Stimulated activated CD4-positive, alpha-beta T cell treated with anti-CD3 and anti-CD28 coated beads, TNF-alpha, amount 100 ng/mL, for 48 hours (primary cell): ENCODE measurements at places on chromosomes 4 and X.

DNA sequence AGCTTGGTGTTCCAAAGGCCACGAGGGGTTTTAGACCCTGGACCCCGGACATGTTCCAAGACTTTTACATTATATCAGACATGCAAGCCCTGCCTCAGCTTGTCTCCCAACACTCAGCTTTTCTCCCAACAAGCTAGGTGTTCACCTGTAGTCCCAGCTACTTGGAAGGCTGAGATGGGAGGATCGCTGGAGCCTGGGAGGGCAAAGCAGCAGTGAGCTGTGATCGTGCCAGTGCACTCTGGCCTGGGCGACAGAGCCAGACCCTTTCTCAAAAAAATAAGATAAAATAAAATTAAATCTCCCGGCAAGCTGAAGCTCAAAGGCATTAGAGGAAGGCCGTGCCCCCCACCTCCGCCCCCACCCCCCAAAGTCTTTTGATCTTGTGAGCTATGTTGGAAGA is 13.7 kb downstream of the CTAG1A start:
- no peak for DNase-seq

DNA sequence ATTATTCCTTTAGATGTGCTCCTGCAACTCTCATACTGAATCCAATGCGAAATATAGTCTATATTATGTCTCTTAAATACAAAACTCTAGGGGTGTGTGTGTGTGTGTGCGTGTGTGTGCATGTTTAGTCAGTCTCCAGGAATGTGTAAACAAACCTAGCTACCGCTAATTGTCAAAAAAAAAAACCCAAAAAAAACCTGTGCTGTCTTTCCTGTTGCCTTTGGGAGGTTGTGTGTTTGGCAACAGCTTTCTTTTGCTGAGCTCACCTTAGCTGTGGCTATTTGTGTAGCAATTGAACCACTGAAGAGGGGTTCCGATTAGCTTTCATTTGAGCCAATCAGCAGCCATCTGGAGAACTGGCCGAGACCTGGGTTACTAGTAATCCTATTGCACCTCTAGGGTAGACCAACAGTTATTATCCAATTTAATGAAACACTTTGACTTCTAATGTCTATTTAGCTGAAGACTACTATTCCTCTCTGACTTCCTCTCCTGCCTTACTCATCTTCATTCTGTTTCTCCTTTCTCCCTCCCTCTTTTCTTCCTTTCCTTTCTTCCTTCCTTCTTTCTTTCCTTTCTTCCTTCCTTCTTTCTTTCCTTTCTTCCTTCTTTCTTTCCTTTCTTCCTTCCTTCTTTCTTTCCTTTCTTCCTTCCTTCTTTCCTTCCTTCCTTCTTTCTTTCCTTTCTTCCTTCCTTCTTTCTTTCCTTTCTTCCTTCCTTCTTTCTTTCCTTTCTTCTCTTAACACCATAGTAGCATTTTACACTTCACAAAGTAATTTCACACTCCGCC is 471.1 kb downstream of the GBA3 start:
- DNase-seq = no peak

- DNase-seq = no peak
These were observed 120.5 kb upstream of the FAT1 start for GRCh38 chr4:186844059-186844681.

DNA sequence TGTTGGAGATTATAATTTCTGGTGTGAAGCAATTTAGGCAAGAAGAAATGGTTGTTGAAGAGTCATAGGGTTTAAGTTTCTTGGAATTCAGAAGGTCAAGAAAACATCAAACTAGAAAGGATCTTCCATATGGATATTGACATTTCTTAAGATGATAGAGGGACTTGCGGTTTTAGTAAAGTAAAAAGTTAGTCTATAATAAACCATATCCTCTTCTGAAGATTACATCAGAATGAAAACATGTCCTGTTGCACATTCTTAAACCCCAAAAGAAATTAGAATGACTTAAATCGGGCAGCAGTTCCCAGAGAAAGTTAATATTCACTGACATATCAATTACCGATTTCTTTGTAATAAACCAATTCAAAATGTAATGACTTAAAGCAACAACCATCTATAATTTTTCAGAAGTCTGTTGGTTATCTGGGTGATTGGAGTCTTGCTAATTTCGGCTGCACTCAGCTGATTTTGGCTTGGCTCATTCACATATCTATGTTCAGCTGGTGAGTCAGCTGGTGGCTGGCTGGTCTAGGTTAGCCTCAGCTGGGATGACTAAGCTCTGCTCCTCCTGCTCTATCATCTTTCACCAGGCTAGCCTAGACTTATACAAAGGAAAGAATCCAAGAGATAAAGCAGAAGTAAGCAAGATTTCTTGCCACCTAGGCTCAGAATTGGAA is 24.4 kb upstream of the DYNLT3 start:
- no peak for DNase-seq

GRCh38 chr4:169059306-169060211 is 49.5 kb upstream of the CBR4 start:
- no peak for DNase-seq

DNA sequence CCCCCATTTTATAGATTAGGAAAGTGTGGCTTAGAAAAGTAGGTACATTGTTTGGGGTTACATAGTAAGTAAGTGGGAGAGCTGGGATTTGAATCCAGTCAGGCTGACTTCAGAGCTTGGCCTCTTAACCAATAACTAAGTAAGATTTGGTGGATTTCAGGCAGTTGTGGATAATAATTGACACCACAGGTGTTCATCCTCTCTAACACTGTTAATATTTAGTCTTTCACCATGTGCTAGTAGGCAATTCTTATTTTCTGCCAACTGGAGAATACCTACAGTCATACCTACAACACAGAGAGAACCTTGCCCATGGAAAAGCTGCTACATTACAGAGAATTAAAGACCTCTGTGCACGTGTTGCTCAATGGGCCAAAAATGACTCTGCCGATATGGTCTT is 89.5 kb downstream of the DIAPH2 start:
- no peak for DNase-seq

- DNase-seq = no peak
These were observed 217.6 kb downstream of the SNCA start for GRCh38 chr4:89619206-89619962.

DNA sequence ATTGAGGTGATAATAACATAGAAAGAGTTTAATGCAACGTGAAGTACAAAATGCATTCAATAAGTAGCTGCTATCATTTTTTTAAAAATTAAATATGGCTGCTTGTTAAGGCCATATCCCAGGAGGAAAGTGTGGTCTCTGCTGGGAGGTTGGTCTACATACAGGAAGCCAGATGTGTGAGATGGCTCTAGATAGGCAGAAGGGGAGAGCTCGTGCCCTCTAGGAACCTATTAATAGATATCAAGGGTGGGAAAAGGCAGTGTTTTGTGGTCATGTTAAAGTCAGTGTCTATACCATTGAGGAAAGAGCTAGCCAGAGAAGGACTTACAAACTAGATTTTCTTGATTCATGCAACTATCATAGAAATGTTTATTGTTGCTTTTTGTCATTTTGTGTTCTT is 140.5 kb downstream of the KLHL8 start:
- no peak for DNase-seq

- DNase-seq = no peak
These were observed 70.0 kb downstream of the MGST2 start for GRCh38 chr4:139735381-139736273.

DNA sequence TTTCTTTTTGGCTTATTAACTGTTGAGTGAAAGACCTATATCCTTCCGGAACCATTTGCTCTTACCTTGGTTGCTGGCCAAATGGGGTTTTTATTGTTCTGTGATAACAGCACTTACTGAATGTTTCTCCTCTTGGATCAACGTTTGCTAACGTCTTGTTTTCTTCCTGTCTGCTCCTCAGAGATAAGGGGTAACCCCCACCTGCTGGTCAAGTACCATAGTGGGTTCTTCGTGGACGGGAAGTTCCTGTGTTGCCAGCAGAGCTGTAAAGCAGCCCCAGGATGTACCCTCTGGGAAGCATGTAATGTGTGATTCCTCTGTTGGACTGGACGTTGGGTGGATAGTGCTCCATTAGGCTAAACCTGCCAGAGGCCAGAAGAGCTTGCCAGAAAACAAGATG is 15.3 kb downstream of the BMX start:
- DNase-seq = no peak

GRCh38 chrX:5957506-5957905 is 271.2 kb downstream of the NLGN4X start:
- DNase-seq = no peak

DNA sequence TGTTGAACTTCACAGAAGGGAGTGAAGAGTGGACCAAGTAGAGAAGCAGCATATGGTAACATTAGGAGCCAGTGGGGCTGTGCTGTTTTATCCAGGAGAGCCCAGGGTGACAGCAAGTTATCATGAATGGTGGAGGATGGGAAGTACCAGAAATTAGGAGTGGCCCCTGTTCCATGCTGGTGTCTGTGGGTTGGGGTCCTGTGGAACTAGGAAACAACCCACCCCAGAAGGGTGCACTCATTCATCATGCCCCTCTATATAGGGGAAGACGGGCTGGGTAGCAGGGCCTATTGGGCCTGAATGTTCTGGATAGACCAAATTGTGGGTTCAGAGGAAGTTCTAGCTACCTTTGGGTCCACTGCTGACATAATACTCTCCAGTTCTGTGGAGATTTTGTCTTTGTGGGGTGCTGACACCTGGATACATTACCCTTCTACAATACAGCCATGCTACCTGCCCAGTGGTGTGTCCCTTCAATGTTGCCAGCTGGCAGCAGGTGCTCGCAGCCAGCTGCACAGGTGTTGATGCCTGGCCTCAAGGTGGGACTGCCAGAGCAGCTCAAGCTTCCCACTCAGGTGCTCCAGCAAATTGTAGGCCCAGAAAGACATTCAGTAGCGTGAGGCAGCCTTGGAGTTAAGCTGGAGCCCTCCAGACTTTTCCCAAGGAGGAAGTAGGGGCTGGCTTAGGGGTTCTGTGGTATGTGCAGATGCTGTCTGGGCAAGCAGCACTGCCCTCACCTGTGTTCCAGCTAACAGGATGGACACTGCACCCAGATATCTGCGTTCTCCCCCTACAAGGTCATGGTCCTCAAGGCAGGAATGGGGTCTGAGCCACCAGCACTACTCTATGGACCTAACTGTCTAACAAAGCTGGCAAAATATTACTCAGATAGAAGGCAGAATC is 106.5 kb downstream of the NHSL2 start:
- no peak for DNase-seq

DNA sequence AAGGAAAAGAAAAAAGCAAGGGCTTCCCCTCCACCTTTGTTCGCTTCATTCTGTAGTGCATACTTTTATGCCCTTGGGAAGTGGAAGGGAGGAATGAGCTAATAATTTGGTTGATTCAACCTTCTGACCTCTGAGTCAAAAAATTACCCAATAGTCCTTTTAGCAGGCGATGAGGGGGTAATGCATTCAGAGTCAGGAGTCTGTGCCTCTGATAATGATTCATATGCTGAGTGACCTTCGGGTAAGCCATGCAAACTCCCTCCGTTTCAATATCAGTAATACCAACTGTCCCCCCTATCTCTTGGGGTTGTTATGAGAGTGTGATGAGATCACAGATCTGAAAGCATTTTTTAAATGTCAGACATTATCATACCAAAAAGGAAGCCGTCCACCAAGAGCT is 41.6 kb upstream of the ACSL4 start:
- no peak for DNase-seq

DNA sequence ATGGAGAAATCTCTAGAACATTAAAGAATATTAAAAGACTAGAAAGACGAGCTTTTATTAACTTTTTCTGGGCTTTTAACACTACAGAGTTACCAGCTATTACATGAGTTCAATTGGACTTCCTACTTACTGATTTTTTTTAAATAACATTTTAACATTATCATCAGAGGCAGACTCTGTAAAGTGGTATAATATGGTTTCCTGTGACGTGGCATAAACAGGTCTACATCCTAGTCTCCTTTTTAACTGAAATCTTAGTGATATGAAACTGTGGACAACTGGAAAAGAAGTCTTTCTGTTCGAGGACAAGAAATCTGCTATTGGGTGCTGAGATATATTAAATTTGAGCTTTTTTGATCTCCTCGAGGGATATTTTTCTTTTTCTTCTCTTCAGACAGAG is 48.7 kb upstream of the ABCG2 start:
- DNase-seq = no peak

DNA sequence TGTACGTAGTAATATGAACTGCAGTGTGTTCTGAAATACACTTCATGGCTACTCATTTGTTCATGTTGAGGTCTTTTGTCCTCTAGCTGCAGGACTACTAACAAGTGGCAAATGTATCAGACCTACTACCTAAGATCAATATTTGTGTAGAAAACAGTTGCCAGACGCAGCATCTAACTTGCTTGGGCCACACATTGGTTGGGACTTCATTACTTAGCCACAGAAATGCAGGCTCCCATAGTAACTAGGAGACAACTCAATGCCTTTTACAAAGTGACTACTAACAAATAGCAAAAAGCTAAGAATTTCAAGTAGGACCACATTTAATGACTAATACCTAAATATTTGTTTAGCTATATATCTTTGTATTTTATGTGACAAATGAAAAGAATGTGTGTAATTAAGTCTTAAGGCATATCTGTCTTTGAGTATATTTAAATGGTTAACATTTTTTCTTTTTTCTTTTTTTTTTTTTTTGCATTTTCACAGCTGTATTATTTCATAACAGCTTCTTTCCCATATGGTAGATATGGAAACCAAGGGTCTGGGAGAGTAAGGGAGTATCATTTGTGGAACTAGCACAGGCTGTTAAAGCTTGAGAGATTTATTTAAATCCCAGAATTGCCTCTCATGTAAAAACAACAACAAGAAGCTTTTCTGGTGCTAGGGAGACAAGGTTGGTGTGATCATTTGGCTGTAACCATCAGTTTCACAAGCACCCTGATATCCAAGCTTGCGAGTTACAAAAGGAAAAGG is 2.7 kb downstream of the CT47C1 start:
- DNase-seq = no peak

GRCh38 chrX:38166478-38167083 is 54.1 kb downstream of the SRPX start:
- DNase-seq = no peak

- DNase-seq = no peak
These were observed 100.0 kb downstream of the ADAMTS3 start for GRCh38 chr4:72468904-72469502.

DNA sequence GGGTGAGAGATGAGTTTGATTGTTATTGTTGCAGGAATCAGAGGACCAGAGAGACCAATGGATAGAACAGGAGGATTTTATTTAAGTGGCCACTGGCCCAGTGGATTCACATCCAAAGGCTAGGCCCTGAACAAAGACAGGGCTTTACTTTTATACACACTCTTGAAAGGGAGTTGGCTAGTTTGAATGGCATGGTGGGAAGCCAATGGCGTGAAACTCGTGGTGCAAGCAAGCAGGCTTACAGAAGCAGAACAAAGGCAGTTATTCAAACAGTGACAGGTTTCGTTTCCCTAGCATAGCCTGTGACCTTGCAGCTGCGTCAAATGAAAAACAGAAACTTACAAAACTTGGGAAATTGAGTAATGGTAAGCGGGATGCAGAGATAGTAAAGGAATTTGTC is 110.2 kb upstream of the PRDX4 start:
- DNase-seq = no peak
